ENCODE measurements at places on chromosomes 5 and 9.

DNA sequence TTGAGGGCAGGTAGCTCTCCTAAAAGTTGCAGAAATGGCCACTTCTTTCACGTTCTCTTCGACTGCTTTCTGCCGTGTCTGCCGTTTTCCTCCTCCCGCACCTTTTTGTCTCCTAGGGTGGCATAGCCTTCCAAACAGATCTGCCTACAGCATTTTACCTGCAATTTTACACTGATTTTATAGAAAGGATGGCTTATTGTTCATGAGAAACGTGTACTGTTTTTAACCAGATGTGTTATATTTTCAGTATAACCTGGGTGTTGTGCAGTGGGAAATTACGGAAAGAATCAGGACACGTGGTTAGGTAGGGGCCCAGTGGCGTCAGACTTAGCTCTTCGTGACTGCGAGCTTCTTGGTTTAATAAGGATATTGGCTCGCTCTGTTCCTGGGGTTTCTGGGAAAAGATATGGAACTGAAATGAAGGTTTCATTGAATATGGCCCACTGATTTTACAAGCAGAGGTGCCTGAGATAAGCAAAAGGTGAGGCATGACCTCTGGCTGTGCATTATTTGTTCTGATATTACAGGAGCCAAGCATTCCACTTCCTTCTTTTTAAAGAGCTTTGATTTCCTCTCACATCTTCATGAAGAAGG lies 43.7 kb upstream of the PRSS3 start:
- DNase-seq: no peak

GRCh38 chr9:137318602-137319001 lies 16.5 kb upstream of the NRARP start:
- DNase-seq: no peak

- no peak for DNase-seq
Measured at GRCh38 chr5:154917757-154918156, 20.3 kb downstream of the GEMIN5 start.

DNA sequence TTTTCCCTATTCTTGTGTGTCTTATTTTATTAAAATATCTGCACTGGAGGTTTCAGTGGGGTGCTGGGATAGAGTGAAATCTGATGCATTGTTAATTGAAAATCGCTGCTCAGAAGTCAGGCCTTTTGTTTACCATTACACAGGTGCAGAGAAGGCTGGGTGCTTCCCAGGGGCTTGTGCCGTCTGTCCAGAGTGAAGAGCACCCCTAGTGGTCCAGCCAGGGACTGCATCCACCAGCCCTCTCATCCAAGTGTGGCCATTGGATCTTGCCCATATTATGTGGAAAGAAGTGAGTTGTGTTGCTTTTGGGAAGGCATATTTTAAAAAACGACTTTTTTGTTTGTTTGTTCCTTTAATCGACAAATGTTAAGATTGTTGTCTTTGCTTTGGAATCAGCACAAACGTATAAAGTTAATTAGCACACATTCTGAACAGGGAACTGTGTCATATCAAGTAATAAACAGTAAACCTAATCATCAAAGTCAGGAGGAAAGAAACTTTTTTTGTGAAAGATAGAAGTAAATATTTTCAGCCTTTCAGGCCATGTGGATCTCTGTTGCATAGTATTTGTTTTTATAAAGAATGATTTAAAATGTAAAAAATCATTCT lies 315.6 kb downstream of the MTRR start:
- DNase-seq: no peak

DNA sequence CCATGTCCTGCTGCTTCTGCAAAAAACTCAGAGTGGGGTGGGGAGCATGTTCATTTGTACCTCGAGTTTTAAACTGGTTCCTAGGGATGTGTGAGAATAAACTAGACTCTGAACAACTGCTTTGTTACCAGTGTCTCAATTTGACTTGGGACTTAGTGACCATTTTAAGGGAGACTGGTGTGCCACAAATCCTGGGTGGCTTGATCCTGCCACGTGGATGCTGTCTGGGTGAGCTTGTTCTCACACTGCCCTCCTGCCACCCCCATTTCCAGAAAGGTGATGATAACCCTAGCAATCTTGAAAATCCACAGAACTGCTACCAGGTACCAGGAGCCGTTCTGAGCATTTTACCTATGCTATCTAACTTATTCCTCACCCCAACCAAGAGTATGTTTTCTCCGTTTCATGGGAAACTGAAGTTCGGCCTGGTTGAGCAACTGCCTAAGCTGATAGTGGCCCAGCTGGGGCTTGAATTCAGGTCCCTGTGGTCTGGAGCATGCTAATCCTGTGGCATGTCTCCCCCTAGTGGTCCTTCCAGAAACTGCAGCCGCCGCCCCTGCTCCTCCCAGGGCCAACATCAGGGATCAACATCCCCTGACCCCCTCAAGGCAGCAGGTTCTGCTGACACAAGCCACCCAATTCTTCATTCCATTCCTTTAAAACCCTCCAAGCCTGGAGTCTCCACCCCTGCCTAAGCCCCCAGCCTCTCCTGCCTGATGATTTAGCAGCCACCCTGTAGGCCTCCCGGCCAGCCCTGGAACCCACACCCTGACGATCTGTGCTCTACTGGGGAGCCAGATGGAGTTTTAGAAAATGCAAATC lies 2.8 kb downstream of the IL3 start:
- peak; percentile 60 for DNase-seq

DNA sequence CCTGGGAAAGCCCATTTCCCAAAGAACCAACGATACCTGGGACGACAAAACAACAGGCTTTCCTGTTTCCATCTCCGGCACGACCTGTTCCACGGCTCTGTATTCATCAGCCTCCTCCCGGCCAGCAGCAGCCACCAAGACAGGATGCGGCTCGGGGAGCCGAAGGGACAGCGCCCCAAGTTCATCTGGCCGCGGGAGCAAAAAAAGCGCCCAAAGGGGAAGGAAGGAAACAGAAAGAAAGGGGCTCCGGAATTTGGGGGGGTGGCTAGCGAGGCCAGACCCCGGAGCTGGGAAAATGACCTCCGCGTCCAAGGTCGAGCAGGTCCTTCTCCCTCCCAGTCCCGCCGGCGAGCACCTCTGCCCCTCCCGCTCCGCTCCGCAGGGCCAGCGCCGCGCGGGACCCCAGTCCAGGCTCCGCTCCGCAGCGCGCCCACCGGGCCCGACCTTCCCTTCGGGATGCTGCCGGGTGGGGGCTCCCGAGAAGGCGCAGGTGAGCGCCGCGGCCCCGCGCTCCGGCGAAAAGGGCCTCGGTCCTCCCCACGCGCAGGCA lies 608 bp downstream of the ELOVL7 start:
- DNase-seq: no peak

- no peak for DNase-seq
Measured at GRCh38 chr5:144142824-144143162, 27.7 kb downstream of the YIPF5 start.
